ENCODE measurements at places on chromosomes 2 and 18.
A peak's percentile ranks its signal among the peaks of the same experiment; 100 is the strongest.

DNA sequence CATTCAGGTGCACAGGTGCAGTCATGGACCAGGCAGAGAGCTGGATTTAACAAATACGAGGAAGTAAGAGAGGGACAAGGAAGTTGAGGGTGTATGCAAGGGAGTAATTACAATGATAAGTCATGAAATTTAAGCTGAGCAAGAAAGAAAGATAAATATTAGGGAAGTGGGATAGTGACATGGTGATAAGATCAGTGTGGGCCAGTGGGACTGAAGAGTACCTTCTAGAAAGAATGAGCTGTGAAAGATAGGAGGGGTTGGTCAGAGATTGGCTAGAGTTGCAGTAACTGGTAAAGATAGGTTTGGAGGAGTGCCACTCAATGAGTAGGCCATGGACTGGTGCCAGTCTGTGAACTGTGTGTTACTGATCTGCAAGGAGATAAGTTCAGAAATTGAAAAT is 200.8 kb upstream of the SIX3 start:
- peak; percentile 4 for DNase-seq

GRCh38 chr18:48880931-48881330 is 69.8 kb downstream of the SMAD7 start:
- DNase-seq, result no peak

- DNase-seq, result no peak
Observed at GRCh38 chr2:222481941-222482340, 57.6 kb downstream of the SGPP2 start.

GRCh38 chr18:44687421-44687820 is 6.7 kb downstream of the SETBP1 start:
- no peak for DNase-seq

- peak; percentile 6 for DNase-seq
Observed at GRCh38 chr2:238286987-238287736, 1.2 kb downstream of the PER2 start.

GRCh38 chr2:9705196-9705595 is 74.4 kb upstream of the YWHAQ start:
- no peak for DNase-seq

GRCh38 chr2:1850031-1850430 is 105.7 kb upstream of the PXDN start:
- DNase-seq, result no peak

DNA sequence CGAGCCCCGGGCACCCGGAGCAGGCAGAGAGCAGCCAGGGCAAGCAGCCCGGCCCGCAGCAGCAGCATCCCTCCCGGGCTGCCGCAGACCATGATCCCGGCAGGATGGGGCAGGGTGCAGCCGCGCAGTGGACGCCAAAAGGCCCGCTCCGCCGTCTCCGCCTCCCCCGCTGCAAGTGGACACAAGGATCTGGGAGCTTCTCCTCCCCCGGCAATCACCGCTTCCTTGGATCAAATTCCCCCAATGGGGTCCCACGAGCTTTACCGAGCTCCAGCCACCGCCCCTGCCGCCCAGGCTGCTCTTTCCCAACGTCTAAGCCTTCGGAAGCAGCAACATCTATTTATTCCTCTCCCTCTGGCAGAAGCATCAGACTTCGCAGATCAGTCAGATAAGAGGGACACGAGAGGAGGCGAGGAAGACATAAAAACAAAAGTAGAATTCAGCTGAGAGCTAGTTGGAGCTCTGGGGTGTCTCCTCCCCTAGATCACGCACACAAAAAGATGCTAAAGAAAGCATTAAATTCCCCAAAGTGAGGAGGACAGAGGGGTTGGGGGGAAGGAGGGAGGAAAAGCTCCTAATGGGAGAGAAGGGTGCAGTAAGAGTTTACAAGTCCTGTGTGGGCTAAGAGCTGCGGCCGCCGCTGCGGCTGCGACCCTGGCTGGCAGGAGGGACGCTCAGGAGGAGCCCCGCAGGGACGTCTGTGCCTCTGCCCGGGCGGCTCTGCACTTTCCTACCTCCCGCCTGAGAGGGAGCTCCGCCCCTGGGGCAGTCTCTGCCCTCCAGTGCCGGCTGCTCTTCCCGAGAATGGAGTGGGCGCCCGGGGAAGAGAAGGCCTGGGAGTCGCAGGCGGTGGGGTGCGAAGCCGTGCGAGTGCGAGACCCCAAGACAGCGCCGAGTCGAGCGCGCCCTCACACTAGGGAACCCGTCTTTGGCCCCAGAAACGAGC is at the start of gene FRZB:
Gene FRZB (minus strand): TSS at position 177 of the 946 bp plus-strand sequence. CDS start 85 bp downstream, at position 92.
- DNase-seq, result peak; percentile 88

DNA sequence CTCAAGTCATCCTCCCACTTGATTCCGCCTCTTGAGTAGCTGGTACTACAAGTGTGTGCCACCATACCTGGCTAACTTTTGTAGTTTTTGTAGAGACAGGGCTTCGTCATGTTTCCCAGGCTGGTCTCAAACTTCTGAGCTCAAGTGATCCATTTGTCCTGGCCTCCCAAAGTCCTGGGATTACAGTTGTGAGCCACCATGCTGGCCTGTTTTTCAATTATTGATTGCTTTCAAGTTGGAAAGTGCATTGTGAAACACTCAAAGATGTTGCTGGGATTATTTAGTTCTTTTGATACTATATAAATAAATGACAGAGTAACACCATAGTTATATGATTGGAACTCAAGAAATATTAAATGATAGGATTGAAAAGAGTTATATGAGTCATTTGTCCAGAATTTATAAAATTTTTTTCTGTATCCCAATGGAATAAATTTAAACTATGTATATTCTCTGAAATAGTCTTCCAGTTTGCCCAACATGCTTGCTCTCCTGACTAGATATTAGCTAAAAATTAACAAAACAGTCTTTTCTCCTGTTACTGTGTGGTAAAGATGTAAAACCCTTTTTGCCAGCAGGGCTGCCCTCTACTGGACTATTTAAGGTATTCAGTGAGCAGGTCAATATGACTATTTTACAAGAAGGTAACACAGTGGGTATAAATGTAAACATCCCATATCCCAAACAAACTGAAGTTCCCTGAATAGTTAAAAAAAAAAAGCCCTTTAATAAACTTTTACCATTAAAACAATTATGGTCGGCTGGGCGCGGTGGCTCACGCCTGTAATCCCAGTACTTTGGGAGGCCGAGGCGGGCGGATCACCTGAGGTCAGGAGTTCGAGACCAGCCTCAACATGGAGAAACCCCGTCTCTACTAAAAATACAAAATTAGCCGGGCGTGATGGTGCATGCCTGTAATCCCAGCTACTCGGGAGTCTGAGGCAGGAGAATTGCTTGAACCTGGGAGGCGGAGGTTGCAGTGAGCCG is 42.7 kb downstream of the ACSL3 start:
- DNase-seq, result peak; percentile 71

- DNase-seq, result no peak
Observed at GRCh38 chr2:229947544-229947943, 25.2 kb downstream of the FBXO36 start.

GRCh38 chr18:30192216-30192615 is 850.3 kb downstream of the DSC3 start:
- DNase-seq, result no peak

DNA sequence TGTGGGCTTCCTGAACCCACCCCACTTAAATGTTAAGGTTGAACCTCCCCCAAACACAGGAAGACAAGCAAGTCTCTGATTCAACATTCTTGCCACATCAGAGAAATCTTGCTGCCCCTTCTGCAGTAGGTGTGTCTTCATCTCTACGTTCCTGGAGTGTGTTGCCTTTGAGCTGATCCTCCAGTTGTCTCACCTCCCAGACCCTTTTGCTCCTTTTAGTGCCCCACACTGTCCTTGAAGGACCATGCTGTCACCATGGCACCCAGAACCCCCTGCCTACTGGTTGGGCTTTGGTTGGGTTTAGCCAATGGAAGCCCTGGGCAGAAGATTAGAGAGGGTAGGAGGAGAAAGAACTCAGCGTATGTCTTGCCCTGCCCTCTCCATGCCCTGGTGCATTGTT is 10.7 kb downstream of the CAB39 start:
- DNase-seq, result no peak

- DNase-seq, result peak; percentile 75
Observed at GRCh38 chr2:46363535-46364170, 66.4 kb downstream of the EPAS1 start.

DNA sequence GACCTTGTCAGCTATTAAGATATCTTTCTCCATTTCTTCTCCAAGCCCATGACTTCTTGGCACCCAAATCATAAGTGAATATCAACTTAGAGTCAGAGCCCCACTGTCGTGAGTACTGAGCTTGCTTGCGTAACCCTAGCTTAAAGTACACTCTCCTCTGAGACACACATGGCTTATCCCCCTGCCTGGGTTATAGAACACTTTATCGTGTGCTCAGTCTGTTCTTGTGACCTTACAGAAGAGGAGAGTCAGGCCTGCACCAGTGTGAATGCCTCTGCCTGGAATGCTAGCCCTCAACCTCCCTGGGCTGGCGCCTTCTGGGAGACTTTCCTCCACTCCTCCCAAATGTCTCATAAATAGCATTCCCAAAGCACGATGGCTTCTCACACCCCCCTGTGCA is 79.3 kb downstream of the CEP192 start:
- peak; percentile 78 for DNase-seq

DNA sequence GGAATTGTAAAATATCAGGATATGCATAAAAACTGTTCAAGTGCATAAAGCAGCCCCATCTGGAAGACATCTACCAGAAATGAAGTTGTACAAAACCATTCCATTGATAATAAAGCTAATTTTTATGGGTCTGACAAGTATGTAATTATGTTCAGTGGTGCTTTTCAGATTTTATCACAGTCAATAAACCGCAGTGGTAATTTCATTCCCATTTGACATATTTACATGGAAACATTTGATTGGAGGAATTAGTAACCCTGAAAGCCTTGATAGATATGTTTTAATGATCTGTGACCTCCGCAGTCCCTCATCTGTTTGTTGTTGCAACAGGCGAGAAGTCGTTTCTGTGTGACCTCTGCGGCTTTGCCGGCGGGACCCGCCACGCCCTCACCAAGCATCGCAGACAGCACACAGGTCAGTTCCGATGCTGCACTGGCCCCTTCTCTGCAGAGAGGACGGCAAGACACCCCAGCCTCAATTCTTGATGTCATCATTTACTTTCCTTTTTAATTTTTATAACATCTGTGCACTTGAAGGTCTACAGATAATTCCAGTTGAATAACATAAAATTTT is 283.1 kb downstream of the ZNF407 start:
- DNase-seq, result no peak

DNA sequence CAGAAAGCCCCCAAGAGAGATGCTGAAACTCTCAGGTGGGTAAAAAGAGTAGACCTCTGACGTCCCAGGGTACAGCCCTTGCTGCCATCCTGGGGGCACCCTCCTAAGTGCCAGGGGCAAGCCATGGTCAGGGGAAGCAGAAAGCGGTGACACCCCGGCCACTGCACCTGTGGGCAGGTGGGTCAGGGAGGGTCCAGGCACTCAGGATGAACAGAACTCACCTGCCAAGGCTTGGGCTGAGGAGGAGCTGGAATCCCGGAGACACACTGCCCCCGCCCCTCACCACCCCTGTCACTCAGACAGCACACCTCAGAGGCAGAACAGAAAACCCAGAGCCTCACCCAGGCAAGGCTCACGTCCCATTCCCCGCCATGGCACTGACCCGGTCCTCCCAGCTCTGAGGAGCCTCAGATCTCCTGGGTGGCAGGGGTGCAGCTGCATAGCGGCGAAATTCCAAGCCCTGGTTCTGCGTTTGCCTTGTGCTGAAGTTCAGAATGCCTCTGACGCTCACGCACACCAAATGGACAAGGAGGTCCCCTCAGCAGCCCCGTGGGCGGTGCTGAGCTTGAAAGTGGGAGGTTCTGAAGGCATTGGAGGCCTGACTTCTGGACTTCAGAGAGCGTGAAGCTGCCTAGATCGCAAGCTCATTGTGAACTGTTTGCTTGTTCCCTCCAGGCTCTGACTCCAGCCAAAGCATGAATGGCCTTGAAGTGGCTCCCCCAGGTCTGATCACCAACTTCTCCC is 4.3 kb downstream of the GPR17 start:
- no peak for DNase-seq

GRCh38 chr2:200378652-200379290 is 72.3 kb downstream of the SPATS2L start:
- no peak for DNase-seq

GRCh38 chr2:205901491-205901890 is 184.5 kb downstream of the INO80D start:
- DNase-seq, result no peak

DNA sequence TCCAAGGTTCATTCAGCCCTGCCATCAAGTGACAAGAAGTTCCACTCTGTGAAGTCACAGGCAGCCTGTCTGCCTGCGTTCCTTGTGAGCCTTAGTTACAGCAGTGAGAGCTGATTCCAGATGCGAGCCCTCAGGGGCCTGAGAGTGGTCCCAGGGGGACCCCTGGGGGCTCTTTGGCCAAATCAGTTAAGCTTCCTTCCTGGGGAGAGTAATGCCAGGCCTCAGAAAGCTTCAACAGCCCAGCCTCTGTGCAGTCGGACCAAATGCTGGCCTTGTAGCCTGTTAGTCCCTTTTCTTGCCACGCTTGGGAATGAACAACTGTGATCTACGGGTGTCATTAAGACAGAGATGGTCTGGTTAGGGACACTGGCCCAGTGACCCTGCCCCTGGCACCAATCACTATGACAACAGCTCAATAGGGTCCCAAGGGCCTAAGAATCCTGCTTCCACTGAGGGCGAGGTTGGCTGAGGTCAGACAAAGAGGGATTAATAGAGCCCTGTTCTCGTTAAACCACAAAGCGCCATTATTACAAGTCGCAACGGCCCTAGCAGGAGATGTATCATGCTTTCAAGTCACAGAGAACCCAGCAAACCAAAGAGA is 50.9 kb downstream of the HS1BP3 start:
- no peak for DNase-seq

- DNase-seq, result no peak
Observed at GRCh38 chr2:212311807-212312404, 226.7 kb downstream of the ERBB4 start.

DNA sequence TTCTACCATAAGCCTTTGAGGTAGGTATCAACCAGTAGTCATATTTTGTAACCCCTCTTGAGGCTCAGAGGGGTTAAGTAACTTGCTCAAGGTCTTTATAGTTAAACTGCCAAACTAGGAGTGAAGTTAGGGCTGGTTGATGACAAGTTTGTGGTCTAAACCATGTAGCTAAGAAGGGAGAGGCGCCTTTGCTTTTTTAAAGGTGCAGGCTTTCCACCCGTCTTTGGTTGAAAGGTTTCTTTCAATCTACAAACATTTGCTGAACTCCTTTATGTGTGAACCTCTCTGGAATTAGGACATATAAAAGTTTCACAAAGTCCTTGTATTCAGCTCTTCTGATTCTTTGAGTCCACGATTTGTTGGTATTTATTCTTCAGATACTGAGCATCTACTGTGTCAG is 2.4 kb upstream of the MTA3 start:
- DNase-seq, result no peak

GRCh38 chr18:39347701-39348100 is 1782.1 kb upstream of the CELF4 start:
- no peak for DNase-seq

DNA sequence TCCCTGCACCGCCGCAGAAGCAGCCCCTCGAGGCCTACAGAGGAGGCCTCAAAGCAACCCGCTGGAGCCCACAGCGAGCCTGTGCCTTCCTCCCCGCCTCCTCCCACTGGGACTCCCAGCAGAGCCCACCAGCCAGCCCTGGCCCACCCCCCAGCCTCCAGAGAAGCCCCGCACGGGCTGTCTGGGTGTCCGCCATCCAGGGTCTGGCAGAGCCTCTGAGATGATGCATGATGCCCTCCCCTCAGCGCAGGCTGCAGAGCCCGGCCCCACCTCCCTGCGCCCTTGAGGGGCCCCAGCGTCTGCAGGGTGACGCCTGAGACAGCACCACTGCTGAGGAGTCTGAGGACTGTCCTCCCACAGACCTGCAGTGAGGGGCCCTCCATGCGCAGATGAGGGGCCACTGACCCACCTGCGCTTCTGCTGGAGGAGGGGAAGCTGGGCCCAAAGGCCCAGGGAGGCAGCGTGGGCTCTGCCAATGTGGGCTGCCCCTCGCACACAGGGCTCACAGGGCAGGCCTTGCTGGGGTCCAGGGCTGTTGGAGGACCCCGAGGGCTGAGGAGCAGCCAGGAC is 31.2 kb downstream of the GPC1 start:
- DNase-seq, result no peak
